Activated T-cell treated with anti-CD3 and anti-CD28 coated beads for 4 hours (primary cell): ENCODE measurements at places on chromosomes 3 and 15.

DNA sequence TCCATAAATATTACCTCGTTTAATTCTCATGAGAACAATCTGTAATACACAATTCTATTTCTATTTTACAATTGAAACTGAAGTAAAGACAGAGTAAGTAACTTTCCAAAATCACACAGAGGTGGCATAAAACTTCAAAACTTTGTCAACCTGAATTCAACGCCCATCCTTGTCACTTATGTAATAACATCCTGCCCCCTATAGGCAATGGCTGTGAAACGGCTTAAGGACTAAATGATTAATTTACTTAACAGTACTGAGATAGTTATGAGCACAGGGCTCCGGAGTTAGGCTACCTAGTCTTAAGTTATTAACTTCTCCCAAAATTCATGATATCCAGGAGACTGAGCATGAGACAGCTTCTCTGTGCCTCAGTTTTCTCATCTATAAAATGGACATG lies 293.1 kb upstream of the CHRM5 start:
- DNase-seq: no peak

- DNase-seq: no peak
Observed at GRCh38 chr3:159806412-159806811, 182.2 kb upstream of the IL12A start.

DNA sequence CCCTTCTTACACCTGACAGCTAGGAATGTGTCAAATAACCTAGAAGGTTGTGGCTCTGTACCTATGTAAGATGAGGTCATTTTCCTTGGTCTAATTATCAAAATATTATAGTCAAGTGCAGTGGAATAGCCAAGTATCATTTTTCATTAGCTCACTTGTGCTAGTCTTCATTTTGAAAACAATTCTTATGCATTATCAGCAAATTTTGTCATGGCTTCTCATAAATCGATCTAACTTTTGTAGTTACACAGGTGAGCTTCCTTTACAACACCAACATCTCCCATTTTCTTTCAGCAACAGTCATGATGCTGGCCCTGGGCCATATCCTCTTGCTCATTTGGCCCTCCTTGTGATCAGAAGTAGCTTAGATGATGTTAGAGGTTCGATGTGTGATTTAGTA lies 10.3 kb downstream of the TXNRD3 start:
- no peak for DNase-seq

- no peak for DNase-seq
Observed at GRCh38 chr3:56980798-56981390, 79.6 kb upstream of the SPATA12 start.

DNA sequence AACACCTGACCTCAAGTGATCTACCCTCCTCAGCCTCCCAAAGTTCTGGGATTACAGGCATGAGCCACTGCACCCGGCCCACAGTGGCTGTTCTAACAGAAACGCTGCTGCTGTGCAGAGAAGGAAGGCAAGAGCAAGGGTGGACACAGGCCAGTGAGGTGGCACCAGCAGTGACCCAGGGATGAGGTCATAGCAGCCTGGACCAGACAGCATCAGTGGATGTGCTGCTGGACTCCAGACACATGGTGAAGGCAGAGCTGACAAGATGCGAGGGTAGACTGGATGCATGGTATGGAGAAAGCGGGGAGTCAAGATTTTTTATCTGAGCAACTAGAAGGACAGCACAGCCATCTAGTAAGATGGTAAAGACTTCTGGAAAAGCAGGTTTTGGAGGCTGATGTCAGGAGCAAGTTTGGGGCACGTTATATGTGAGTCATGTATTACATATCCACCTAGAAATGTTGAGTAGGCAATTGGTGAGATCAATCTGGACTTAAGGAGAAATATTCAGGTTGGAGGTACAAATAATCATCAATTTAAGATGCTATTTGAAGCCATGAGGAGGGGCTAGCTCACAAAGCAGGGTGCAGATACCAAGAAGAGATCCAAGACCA lies 22.1 kb upstream of the TJP1 start:
- DNase-seq: no peak

DNA sequence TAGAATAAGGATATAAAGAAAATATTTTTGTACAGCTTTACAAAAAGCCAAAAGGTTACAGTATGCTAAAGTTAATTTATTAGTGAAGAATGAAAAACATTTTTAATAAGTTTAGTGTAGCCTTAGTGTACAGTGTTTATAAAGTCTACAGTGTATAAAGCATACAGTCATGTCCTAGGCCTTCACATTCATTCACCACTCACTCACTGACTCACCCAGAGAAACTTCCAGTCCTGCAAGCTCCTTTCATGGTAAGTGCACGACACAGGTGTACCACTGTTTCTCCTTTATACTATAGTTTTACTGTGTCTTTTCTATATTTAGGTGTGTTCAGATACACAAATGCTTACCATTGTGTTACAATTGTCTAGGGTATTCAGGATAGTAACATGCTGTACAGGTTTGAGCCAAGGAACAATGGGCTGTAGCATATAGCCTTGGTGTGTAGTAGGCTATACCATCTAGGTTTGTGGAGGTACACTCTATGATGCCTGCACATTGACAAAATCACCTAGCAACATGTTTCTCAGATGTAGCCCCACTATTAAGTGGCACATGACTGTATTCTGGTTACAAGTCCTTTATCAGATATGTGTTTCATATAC lies 197.1 kb upstream of the KBTBD8 start:
- no peak for DNase-seq

- DNase-seq: no peak
Observed at GRCh38 chr3:127193341-127193740, 410 bp downstream of the PRR23E start.

DNA sequence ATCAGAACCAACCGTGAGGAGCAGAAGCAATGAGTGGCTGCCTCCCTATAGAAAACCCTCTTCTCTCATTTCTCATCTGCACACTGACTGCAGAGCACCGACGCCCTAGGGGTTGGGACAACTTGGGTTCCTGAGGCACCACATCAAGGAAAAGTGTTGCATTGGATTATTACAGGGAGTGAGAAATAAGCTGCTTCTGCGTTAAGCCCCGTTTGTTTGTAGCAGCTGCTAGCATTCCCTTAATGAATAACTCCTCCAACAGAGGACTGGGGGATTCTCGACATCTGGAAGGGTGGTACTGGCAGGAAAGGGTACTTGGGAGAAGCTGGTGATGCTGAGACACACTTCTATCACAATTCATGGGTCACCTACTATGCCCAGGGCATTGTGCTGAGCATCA lies 25.3 kb upstream of the AGBL1 start:
- DNase-seq: no peak

DNA sequence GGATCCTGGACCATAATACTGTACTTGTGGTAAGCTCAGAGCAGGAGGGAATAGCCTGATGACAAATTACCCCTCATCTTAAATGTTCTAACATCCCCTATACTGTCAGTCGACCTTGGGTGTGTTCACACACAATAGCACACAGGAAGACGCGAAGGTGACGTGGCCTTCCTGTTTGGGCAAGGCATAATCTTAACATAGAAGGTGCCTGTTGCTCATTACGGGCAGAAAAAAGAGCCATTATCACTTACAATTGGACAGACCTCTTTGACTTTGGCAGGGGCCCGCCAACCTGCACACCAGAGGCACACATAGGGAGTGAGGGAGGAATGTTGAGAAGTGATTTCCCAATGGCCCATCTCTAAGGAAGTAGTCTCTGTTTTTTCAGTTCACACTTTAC lies 144.2 kb downstream of the ANO10 start:
- DNase-seq: peak; percentile 51

DNA sequence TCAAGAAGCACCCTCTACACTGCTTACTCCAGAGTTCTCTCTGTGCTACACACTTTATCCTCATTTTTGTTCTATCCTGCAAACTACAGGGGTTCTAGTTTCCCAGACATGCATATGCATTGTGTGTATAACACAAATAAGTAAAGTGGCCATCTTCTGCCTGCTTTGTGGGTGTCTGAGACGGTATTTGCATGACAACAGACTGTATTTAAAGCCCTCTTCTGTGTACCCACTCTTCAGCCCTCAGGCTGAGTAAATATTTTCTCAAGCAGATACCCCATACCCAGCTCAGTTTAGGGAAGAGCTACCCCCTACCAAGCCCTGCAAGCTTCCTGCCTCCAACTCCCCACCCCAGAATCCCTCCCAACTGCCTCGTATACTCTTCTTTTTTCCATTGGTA lies 31.7 kb downstream of the SYNPR start:
- DNase-seq: no peak

DNA sequence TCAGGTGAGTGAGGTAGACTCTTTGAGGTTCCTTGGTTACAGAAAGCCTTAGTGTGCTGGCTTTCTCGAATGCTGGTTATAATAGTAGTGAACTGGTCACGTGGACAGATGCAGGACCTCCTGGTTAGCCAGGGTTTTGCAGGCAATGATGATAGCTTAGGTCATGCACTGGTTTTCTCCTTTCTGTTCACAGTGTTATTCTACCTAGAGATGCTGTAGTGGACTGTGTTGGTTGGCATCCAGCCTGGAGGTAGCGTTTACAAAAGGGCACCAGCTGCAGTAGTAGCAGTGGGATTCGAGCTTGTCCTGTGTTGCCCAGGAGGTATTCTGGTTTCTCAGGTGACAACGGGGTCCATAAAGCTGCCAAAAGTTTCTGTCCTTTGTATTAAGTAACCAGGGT lies 27.0 kb downstream of the PCCB start:
- DNase-seq: no peak

DNA sequence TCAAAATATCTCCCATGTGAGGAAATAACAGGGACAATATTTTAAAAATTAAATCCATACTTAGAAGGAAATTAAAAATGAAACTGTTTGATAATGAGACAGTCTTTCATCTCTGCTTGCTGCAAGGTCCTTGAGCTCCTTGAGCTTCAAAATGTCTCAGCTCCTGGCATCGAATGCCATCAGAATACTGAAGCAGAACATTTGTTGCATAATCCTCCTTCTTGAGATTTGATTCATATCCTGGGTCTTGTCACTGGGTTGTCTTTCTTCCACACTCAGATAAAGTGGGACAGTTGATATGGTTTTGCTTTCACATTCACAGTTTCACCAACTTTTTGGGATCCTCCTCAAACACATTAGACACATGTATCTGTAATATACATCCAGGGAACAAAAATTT lies 27.8 kb downstream of the COL8A1 start:
- no peak for DNase-seq

DNA sequence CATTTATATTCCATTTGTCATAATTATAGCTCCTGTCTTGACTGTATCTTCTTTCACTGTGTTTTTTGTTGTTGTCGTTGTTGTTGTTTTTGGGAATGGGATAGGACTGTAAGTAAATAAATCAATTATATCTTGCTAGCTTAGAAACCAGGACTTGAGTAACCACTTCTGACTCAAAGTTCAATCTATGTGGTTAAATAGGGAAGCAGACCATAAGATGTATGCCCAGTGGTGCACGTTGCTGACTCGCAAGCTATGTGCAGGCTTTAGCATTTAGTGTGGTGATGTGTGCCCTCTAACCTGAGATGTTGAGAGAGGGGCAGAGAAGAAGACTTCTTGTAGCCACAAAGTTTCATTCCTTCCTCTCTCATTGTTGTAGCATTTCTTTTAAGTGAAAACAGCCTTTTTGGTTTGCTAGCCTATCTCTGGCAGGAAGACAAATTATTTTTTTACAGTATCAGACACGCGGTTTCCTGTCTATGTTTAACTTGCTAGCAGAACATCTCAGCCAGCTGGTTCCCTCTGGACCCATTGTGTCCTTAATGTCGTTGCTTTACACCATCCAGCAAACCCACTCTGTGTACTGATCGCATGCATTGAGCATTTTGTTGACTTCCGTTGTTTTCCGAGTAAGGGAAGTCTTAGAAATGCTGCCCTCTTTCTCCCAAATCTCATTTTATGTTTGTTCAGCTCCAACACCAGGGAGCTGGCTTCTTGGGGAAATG lies 52.1 kb downstream of the TGFBR2 start:
- no peak for DNase-seq

GRCh38 chr3:10397879-10398278 lies 77.0 kb upstream of the SEC13 start:
- no peak for DNase-seq

DNA sequence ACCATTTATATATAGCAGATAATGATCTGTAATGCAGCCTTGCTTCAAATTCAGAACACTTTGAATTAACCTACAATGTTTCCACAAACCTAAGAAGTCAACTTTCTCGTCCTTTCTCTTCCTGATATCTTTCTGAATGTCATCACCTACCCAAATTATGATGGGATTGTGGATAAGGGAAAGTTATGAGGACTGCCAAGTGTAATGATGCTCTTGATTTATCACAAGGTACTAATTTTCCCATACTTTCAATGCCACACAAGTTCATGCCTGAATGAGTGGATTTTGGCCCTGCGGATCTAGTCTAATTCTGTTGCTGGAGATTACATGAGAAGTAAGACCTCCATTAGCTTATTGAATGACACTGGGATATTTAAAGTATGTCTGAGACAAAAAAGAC lies 82.6 kb upstream of the NANOGP8 start:
- no peak for DNase-seq

DNA sequence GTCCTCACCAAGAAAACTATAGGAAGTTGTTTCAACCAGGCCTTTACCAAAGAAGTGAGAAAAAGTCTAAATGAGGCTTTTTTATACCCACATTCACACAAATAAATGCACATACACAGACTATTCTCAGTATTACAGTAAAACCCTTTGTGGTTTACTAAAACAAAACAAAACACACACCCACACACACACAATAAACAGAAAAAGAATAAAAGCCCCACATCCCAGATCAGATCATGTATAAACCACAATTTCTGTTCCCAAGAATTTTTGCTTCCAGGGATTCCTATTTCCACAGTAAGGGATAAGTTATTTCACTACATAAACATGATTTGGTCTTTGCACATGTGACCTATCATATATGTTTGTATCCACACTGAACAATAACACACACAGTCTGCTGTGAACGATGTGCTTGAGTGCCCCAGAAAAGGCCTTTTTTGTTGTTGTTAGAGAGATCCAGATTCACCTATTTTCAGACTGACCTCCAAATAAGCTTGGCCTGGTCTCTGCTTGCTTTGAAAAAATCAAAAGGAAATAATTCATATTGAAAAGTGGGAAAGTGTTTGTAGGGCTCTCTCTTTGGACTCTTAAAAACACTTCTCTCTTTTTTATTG lies 283.4 kb upstream of the ATP11B start:
- DNase-seq: no peak

- no peak for DNase-seq
Observed at GRCh38 chr3:122004107-122004506, 17.9 kb downstream of the ILDR1 start.

DNA sequence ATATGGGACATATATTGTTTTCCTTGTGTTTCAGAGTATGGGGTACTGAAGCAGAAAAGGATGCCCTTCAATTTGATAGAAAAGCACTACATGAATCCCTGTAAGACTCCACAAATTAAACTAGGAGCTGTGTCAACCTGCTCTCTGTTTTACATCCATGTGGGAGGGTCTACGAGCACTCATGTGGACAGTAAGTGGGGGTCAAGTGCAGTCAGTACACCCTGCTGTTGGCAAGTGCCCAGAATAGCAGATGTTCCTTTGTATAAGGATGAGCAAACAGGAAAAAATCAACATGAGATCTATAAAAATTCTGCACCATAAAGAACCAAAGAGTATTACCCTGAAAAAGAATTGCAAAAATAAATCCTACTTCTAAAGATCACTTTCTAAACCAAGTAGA lies 659.9 kb downstream of the SI start:
- DNase-seq: no peak
